ENCODE measurements at places on chromosomes 3 and 15.

GRCh38 chr3:73453666-73454065 lies 171.1 kb downstream of the PDZRN3 start:
- DNase-seq, result no peak

- DNase-seq, result no peak
Observed at GRCh38 chr3:190064112-190064511, 56.6 kb downstream of the P3H2 start.

GRCh38 chr3:133955892-133956291 lies 60.2 kb upstream of the RAB6B start:
- DNase-seq, result no peak

GRCh38 chr3:8563146-8563545 lies 61.5 kb downstream of the LMCD1 start:
- no peak for DNase-seq

DNA sequence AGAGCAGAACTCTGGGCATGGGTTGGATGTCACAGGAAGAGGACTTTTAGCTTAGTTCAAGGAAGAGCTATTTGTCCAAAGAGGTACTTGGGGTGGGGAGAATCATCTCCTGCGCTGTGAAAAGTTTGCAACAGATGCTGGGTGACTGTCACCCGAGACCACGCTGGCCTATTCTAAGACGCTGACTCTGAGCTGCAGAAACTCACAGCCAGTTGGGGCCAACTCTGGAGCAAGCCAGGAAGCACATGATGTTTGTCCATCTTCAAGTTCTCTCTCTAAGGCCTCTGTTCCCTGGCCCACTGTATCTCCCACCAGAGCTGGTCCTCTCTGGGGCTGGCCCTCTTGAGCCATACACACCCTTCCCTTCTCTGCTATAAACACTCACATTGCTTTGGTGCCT lies 17.9 kb upstream of the CDCP1 start:
- no peak for DNase-seq

- no peak for DNase-seq
Observed at GRCh38 chr3:14441240-14441919, 39.0 kb downstream of the SLC6A6 start.

DNA sequence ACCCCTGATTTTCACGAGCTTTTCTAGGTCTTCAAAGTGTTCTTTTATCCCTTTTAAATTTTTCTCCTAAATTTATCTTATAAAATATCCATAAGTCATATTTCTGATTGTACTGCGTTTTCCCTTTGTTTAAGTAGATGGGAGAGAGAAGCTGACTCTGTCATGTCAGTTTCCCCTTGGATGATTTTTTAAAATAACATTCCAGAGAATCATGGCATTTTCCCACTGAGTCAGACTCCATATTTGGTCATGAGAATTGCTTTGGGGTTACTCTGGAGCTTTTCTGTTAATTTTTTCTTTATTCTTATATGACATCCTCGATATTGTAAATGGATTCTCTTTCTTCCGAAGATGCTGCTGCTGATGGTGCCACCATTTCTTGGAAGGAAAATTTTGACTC lies 28.6 kb upstream of the UMPS start:
- DNase-seq, result no peak

DNA sequence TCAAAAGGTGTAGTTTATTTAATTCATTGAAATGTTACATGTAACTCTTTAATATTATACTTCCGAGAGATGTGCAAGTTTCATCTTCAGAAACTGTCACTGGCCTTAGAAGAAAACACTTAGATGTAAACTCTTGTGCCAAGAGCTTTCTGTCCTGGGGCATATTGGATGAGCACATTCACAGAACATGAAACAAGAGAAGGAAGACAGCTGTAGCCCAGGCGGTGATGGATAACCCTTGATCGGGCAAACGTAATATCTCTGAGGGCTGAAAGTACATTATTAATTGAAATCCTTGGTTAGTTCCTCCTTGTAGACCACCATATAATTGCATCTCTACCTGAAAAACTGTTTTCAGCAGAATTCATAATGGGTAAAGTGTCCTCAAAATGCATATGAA lies 67.4 kb downstream of the MECOM start:
- DNase-seq, result no peak

DNA sequence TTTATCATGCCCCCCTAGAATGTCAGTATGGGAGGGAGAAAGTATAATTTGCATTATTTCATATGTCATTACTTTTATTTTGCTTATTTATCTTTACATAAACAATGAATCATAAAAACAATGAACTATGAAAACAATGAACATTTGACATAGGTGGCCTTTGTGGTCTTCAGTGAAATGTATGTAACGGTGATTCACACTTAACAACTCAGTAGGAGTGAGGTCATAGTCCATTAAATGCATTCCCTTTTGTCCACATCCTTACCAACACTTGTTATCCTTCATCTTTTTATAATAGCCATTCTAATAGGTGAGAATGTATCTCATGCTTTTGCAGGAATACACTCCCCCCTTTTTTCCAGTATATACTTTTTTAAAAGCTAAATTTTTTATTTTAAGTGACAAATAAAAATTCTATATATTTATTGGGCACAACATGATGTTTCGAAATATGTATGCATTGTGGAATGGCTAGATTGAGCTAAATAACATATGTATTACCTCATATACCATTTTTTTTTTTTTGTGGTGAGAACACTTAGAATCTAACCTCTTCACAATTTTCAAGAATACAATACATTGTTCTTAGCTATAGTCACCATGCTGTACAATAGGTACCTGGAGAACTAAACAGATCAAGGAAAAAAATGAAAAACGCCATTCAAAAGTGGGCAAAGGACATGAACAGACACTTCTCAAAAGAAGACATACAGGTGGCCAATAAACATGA lies 189.5 kb downstream of the WDR72 start:
- DNase-seq, result no peak
